ENCODE measurements at places on chromosomes 3 and 15.

- DNase-seq, result no peak
Measured at GRCh38 chr3:157135671-157136396, 24.1 kb downstream of the CCNL1 start.

GRCh38 chr3:122060040-122060698, 5.0 kb downstream of the CD86 start:
- DNase-seq, result no peak

DNA sequence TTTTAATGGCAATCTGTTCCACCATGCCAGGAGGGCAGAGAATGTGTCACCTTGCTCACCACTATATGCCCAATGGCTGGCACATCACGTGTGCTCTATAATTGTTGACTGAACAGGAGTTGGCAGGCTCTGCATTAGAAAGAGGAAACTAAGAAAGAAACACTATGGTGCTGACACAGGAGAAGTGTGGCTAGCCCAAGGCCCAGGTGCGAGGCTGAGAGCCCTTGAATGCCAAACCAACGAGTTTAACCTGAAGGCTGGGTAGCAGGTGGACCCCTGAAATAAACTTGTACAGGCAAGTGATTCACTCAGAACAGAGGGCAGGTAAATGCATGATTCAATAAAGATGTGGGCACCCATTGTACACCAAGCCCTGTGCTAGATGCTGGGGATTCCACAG, 2.4 kb downstream of the CHCHD4 start:
- no peak for DNase-seq

GRCh38 chr3:151964743-151965142, 91.3 kb downstream of the SUCNR1 start:
- DNase-seq, result no peak

DNA sequence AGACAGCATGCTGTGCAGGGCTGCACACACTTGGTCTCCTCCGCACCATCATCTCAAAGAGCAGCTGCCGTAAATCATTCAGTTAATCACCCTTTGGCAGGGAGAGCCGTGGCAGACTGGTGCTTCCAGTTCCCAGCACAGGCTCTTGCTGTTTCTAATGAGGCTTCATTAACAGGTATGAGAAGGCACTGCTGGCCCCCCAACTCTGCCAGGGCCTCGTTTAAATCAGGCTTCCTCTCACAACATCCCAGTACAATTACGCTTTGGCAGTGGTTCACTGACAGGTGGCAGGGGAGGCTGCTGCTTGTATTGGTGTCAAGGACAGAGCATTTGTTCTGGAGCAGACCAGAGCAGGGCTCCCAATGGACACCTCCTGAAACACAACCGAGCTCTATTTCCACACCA, 77.1 kb downstream of the BFSP2 start:
- no peak for DNase-seq

DNA sequence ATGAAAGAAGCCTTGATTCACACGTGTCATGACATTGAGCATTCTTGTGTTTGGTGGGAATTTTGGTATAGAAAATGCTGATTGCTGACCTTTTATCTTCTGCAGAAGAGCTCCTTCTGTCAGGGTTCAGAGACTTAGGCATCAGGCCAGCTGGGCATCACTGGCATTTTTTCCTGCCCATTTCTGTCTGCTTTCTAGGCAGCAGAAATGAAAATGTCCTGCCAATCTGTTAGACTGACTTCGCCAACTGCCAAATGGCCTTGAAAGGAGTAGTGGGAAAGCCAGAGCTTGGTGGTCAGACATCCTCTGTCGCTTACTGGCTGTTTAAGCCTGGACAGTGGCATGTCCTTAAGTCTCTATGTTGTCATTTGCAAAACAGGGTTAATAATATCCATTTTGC, 57.4 kb downstream of the EEFSEC start:
- no peak for DNase-seq

DNA sequence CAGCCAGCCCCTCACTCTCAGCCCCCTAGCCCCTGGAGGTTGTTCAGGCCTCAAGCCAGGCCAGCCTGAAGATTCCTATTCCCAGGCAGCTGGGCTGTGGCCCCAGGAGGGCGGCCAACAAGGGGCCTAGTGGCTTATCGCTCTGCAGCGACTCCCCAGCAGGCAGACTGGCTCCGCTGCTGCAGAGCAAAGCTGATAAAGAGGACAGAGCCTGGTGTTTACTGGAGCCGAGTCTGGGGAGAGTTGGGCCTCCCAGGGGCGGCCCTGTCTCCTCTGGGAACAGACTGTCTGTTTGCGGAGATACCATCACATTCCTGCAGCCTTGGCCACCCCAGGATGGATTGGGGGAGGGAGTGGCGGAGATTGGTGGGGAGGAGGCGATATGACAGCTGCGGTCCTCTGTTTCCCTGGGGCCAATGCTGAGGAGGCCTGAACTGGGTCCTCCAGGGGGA, 22.4 kb upstream of the SMAD6 start:
- DNase-seq, result no peak

GRCh38 chr3:149547413-149547812, 72.9 kb downstream of the TM4SF4 start:
- no peak for DNase-seq

- no peak for DNase-seq
Measured at GRCh38 chr3:100149130-100149529, 34.8 kb upstream of the FILIP1L start.

DNA sequence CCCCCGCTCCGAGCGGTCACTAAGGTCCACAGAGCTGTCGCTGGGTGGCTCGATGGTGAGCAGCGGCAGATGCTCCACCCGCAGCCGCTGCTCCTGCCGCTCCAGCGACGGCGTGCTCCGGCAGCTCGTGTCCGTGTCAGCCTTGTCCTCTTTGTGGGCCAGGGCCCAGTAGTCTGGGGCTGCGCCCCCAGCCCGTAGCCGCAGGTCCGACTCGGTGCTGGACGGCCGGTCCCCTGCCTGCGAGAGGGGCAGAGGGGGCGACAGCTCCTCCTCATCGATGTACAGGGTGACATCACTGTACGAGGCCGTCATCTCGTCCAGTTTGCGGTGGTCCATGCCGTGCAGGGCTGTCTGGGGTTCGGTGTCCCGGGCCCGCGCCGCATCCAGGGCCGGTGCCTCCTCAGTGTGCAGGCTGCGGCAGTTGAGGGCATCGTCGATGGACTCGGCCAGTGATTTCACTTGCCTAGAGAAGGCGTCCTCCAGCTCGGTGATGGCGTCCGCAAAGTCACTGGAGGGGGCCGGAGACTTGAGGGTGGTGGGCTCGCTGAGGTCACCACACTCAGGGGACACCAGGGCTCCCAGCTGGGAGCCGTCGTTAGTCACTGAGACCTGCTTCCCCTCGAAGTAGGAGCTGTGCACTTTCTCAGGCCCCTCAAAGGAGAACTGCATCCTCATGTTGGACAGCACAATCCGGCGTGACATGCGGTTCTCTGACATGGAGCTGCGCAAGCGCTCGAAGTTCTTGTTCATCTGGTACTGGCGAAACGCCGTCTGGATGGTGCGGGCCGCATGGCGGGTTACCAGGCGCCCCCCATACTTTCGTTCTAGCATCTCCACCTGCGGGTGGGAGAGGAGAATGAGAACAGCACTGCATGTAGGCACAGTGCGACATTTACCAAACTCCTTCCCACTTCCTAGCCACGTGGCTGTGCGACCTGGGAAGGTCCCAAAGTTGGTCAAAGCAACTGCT, 94.8 kb upstream of the RPL32 start:
- DNase-seq, result no peak
